GM12892 (cell line): ENCODE measurements at places on chromosomes 16 and 17.

DNA sequence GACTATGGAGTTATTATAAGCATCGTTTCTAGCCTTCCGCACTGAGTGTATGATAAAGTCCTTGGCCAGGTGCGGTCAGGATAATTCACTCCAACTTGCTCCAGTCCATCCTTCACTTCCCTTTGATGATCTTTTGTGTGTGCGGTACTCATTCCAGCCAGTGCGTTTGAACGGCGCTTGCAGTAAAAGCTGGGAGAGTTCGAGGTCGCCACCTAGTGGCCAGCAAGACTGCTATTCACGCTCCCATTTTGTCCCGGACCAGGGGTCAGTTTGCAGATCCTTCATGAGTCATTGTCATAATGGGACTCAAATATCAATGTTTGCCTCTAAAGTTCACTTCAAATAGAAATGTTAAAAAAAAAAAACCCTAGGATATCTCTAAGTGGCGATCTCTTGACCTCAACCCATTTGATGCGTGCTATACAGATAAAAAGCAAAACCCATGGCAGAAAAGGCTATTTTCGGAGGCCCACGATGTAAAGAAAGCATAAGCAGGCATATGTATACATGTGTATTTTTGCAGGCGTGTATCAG is 417.1 kb downstream of the TMEM114 start:
- DNase-seq = no peak

DNA sequence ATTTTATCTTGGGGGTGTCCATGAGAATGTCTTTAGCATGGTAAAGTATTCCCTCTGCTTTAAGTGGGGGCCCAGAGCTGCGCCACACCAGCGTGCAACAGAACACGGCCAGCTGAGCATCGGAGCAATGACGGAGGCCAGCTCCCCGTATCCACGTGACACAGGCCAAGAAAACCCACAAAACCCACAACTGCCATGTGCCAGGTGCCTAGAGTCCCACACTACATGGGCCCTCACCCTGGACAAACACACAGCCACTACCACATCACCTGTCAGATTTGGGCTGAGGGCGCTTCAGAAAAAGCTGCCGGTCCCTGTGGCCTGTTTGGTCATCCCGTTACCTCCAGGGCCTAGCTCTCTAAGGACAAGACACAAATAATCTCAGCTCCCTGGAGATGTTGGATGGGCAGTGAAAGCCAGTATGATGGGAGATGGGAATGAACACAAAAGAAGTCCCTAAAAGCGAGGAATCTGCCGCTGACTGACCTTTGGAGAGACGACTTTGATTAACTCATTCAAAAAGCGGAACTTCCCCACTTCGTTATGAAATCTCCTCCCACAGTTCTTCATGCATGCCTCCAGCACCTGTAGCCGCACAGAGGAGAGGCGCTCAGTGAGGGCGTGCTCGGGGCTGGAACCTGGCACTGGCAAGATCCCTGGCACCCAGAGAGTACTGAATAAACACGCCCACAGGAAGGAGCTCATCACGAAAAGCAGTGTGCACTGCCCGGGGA is 17.1 kb downstream of the GGA3 start:
- peak; percentile 57 for DNase-seq

GRCh38 chr16:4399001-4399730 is 17.2 kb downstream of the CORO7 start:
- no peak for DNase-seq

- DNase-seq = no peak
Measured at GRCh38 chr16:55333684-55334083, 9.7 kb downstream of the IRX6 start.

- DNase-seq = no peak
Measured at GRCh38 chr17:17713839-17714238, 32.6 kb downstream of the RAI1 start.

DNA sequence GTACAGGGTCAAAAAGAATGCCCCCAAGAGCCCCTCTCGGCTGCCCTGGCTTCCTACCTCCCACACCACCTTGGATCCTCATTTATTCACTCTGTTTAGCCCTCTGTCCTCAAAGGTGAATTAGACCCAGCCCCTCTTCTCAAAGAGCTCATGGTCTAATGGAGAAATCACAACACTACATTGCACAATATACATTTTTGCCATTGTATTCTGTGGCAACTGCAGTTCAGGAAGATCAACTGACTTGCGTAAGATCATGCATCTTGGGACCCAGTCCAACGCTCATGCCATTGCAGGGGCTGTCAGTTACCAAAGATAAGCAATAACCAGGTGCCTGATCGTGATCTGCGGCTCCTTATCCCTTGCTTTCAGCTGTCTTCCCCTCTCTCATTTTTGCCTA is 1.4 kb downstream of the KRT38 start:
- no peak for DNase-seq

DNA sequence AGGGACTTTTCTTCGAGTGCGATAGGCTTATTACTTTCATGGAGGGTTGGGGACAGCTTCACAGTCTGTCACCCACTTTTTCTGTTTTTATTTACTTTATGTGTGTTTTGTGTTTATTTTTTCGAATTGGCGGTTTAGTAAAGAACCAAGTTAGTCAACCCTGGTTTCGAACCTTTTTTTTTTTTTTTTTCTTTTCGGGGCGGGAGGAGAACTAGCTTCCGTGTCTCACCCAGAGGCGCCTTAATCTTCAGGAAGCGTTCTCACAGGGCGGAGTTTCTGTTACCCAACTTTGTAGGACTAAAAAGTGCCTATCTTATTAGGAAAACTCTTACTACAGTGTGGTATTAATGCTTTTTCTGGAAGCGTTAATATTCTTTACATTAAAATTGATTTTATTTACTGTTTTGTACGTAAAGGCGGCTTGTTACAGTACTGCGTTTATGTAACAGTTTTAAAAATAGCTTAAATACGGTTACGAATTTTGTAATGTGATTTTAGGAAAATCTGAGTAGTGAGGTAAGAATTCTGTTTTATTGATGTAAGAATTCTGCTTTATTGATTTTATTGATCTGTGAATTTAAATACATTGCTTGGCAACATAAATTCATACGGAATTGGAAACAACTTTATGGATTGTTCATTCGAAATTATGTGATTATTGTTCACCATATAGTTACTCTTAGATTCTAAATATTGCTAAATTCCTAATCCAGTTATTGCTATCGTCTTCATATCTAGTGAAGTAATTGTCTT is 885 bp downstream of the ZNF207 start:
- DNase-seq = peak; percentile 23

- no peak for DNase-seq
Measured at GRCh38 chr17:3968015-3968414, 3.8 kb upstream of the ATP2A3 start.
